ENCODE measurements at places on chromosomes 4 and X.

DNA sequence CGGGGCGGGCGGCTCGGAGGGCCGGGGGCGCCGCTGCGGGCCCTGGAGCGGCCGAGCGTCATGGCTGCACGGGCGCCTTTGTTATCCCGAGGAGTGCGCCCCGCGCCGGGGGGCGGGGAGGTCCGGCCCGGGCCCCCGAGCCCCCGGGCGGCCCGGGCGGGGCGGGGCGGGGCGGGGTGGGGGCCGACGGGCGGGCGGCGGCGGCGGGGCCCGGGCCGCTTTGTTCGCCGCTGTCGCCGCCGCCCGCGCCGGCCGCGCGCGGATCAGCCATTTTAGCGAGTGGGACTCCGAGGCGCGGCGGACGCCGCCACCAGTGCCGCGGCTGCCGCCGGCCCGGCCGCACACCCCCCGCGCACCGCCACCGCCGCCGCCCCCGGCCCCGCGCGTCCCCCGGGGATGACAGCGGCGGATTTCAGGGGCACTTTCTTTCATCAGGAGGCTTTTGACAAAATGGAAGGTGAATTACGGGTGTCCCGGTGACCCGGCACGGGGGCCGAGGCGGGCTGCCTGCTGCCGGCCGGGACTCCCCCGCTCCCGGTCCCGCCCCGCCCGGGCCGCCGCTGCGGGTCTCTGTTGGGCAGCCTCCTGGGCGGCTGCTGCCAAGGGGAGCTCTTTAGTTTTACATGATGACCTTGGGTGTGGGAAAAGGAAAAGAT lies 1.2 kb downstream of the HMGB3 start:
- DNase-seq, result no peak

DNA sequence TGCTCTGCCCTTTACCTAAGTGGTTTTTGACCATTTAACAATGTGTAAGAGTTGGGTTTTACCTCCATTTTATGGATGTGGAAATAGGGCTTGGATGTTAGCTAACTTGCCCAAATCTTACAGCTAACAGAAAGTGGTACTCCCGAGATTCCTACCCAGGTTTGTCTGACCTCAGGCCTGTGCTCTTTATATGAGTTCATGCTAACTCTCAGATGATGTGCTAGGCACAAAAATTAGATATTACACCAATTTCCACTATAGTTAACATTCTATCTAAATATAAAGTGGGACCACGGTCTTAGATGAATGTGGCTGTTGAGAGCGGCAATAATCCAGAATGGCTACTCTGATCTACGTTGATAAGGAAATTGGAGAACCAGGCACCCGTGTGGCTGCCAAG lies at the start of gene PTTG2:
Gene PTTG2, plus strand, starts transcription at position 301 of the 400 bp plus-strand sequence. Its CDS starts 37 bp downstream, at position 338.
- no peak for DNase-seq

DNA sequence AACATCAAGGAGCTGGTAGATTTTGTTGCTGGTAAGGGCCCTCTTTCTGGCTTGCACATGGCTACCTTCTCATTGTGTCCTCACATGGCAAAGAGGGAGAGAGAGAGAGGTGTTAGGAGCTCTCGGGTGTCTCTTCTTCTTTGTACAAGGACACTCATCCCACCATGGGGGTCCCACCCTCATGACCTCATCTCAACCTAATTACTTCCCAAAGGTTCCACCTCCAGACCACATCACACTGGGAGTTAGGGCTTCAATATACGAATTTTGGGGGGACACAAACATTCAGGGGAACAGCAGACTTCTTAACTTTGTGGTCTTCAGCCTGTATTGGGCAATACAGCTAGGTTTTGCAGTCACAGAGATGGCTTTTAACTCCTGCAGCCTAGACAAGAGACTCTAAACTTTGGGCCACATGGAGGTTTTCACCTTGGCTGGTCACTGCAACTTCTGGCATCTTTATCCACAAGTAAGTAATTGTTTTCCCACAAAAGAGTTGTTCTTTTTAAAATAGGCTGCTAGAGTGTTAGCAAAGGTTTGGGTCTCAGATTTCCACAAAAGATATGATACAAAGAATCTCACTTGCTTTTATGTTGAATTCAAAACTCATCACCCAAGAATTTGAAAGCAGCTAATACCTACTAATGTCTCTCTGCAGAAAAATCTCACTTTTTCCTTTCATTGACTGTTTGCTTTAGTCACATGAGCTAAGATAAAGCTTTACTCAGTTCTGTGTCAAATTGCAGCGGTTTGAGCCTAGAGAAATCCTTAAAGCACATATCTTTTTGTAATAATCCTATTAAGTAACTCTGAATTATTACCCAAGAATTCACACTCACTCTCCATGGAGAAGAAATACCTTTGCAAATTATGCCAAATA lies 39.6 kb upstream of the BBS12 start:
- DNase-seq, result no peak

DNA sequence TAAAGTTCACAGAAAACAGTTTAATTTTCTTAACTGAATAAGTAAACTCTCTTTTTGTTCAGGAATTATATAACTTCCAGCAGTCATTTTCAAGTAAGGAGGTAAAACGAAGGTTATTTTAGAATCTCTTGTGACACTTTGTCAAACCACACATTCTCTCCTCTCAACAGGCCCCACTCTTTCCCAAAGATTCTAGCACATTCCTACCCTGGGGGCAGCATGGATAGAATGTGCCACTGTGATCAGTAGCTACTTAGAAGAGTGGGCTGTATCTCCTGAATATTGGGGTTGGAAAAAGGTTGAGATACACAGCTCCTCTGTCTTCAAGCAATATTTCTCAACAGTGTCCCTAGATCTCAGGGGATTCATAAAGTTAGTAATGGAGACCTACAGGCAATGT lies 157.6 kb downstream of the EMCN start:
- no peak for DNase-seq

DNA sequence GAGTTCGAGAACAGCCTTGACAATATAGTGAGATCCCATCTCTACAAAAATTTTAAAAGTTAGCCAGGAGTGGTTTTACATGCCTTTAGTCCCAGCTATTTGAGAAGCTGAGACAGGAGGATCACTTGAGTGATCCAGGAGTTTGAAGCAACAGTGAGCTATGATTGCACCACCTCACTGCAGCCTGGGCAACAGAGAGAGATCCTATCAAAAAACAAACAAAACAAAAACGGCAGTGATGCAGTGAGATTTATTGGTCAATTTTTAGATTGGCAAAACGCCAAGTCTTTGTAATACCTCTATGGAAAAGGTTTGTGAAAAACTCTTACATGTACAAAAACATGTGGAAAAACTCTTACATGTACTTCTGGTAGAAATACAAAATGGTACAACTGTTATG lies 91.3 kb downstream of the PTPN13 start:
- no peak for DNase-seq

DNA sequence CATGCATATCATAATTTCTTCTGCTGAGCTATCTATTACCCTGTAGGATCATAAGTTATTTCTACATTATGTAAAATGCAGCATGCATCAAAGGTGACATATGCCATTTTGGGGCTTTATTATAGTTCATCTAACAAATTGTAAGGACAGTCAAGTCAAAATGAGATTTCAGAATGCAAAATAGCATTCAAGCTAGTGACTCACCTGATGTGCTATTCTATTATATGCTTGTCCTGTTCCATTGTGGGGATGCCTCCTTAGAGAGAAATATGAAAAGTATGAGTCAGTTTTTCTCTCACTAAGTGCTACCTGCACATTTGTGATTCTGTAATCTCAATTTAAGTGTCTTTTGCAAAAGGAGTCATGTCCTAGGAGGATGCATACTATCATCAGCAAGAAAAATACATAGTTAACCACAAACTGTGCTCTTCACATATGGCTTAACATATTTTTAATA lies 647.0 kb upstream of the PCDH10 start:
- no peak for DNase-seq

GRCh38 chr4:108850219-108850649 lies 87.4 kb upstream of the ETNPPL start:
- no peak for DNase-seq

GRCh38 chr4:27084685-27085361 lies 224.2 kb downstream of the STIM2 start:
- no peak for DNase-seq

All from activated effector memory CD4-positive, alpha-beta T cell treated with Interleukin-2 at 50 U/mL for 16 hours (primary cell).